Daoy (cell line): ENCODE measurements at places on chromosomes 2 and 18.

DNA sequence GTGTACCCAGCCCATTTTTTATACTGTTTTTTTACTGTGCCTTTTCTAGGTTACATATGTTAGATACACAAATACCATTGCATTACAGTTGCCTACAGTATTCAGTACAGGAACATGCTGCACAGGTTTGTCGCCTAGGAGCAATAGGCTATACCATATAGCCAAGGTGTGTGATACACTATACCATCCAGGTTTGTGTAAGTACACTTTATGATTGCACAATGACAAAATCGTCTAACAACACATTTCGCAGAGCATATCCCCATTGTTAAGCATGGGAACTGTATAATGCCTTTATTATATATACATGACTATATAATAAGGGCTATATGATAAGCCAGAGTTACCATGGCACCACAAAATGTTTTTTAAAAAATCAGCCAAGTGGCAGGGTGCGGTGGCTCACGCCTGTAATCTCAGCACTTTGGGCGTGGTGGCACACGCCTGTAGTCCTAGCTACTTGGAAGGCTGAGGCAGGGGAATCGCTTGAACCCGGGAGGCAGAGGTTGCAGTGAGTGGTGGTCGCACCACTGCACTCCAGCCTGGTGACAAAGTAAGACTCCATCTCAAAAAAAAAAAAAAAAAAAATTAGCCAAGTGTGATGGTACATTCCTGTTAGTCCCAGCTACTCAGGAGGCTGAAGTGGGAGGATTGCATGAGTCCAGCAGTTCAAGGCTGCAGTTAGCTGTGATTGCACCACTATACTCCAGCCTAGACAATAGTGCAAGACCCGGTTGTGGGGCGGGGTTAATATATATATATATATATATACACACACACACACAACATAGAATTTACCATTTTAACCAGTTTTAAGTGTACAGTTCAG, 2.8 kb upstream of the CENPA start:
- no peak for DNase-seq

DNA sequence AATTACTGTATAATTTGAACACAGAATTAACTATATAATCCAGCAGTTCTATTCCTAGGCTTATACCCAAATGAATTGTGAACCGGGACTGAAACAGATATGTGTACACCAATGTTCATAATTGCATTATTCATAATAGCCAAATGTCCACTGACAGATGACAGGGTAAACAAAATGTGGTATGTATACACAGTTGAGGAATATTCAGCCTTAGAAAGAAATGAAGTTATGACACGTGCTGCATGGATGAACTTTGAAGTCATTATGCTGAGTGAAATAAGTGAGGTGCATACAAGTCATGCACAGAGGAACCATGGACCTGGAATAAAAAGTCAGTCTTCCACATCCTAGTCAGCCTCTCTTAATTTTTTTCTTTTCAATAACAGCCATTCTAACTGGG, 91.9 kb downstream of the SH3RF3 start:
- DNase-seq = no peak

- DNase-seq = no peak
These were observed 72.0 kb downstream of the DNER start for GRCh38 chr2:229642371-229642770.

DNA sequence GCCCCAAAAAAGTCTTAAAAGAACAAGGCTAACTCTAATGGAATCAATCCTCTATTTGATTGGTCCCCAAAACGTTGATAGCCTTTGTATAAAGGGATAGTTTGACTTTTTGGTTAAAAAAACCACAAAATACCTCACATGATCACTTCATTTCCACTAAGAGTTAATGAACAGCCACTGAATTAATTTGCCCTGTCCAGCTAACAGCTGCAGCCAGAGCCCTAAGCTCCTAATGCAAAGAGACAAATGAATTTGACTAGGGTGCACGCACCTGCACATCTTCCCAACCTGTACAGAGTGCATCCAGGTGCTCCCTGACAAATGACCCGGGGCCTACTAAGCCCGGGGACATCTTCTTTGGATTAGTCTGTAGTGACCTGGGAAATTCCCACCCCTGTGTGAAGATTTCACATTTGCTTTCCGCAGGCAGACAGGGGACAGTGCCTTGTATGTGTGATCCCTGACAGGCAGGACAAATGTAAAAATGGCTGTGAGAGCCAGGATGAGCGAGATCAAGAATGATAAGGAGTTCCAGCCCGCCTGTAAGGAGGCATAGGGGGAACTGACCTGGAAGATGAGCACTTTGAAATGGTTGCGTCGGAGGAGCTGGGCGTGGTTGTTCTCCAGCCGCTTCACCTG, 893 bp downstream of the CAVIN2 start:
- DNase-seq = no peak

GRCh38 chr2:212147921-212148513, 390.6 kb downstream of the ERBB4 start:
- DNase-seq = peak; percentile 3

DNA sequence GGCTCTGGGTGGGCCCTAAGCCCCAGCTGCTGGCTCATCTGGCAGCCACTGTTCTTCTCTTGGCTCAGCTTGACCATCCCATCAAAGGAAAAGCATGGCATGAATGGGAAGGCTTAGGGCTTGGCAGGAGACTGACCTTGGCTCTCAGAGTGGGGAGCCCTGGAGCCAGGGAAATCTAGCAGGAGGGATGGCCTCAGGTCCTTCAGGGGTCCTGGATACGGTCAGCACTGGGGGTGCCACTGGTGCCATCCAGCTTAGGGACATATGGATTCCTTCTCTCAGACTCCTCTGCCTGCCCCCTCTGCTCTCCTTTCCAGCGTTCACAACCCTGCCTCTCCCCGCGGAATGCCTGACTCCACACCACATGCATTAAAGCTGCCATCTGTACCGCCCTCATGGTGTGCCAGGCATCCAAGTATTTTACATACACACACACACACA, 165.5 kb upstream of the HAAO start:
- DNase-seq = no peak

DNA sequence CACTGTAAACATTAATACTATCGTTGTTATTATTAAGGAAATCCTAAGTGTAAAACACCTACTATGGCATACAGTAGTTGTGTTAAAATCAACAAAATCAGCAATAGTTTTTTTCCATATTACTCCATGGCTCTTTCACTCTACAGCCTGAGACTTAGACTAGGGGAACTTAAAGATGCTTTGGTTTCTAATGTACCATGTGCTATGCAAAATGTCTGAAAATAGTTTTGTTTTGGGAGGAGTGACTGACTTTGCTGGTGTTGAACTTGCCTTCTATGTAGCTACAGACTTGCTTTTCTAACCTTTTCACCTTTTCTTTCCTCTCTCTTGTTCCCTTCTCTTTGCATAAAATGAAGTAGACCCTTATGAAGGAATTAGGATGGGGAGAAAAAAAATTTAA, 159.0 kb upstream of the CCDC195 start:
- no peak for DNase-seq

DNA sequence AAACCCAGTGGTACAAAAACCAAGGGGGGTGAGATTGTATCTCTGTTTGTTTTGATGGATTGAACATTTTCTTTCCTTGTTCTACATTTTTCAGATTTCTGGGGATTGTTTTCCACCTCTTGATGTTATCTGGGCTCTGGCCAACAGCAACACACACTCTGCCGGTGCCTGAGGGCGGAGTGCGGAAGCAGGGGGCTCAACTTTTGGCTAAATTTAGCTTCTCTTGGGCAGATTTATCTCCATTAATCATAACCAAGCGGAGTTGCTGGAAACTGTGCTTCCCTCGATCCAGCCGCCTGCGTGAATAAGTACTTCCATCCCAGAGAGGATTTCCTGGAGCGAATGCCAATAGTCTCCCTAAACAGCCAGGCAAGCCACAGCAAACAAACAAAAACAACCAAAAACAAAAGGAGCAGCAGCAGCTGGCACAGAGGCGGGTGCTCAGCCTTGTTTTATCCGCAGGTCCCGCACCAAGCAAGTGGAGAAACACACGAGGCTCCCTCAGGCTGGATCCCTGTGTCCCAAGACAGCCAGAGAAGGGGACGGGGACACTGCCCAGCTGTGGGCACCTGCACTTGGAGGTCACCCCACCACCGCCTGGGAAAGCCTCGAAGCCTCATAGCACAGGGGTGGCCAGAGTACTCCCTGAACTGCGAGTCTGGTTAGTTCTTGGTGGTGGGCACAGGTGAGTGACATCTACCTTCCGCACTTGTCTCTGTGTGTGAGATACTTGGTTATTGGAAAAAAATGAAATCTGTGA, 143.4 kb downstream of the NDUFA10 start:
- DNase-seq = no peak

GRCh38 chr2:53942280-53942679, 28.5 kb downstream of the PSME4 start:
- no peak for DNase-seq

- no peak for DNase-seq
These were observed 60.5 kb downstream of the CUL3 start for GRCh38 chr2:224524657-224525056.

- DNase-seq = no peak
These were observed 491.8 kb downstream of the KCNJ3 start for GRCh38 chr2:155190342-155190741.

DNA sequence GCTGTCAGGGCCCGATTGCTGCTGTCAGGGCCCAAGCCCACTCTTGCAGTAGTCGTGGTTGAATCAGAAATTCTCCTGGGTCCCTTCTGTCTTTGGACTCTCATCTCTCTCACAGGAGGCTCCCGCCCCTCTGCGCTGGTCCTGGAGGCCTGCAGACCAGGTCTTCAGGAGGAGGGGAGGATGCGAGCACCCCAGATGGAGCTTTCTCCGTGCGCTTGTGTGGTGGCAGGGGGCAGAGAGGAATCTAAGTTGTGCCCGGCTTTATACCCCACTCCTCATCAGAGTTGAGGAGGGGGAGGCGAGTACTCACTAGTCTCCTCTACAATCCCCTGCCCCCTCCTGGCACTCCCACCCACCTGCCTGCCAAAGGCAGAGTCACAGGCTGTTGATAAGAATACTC, 10.4 kb downstream of the EN1 start:
- no peak for DNase-seq

GRCh38 chr18:11412811-11413210, 196.6 kb upstream of the SLC35G4 start:
- DNase-seq = no peak

- peak; percentile 55 for DNase-seq
These were observed 1074.2 kb upstream of the ZEB2 start for GRCh38 chr2:145593991-145594614.

DNA sequence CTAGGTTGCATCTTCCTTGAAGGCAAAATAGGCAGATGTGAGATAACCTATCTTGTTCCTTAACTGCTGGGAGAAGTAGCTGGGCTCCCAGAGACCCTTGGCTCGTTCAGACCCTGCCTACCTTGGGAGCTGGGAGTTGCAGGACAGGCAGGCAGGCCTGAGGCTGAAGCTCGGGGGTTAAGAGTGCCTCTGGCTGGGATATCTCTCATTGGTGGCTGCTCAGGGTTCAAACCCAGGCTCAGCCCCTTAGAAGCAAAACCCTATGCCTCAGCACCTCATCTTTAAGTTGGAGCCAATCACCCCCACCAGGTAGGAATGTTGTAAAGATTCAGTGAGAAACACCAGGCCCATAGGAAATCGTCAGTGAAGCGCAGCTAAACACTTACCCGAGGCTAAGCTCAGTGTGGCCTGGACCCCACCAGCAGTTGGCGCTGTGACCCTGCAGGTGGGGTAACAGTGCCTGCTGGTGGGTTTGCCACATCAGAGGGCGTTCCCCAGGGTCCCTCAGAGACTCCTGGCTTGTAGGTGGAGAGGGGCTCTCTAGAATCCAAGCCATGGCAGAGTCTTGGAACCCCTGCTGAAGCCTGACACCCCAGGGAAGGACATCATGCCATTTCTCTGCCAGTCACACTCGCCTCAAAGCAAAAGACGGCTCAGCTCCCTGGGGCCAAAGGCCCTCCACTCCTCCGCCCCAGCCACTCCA, 54.6 kb upstream of the GPR17 start:
- DNase-seq = peak; percentile 67

DNA sequence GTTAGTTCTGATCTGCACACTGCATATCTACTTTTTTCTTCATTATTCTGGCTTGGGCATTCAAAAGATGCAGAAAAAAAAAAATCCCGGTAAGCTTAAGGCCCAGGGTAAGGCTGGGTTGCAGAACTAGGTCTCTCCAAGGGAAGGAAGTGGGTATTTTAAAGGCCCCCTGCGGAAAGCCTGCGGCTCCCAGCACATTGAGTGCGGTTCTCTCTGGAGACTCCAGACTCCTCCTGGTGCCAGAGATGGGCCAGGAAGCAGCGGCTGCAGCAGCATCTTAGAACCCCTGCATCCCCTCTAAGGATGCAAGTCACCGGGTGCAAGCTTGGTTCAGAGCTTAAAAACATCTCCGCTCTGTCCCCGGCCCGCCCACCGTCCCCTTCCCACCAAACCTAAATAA, 49.5 kb downstream of the TGIF1 start:
- peak; percentile 48 for DNase-seq
